Activated CD4-positive, alpha-beta T cell treated with anti-CD3 and anti-CD28 coated beads for 36 hours (primary cell): ENCODE measurements at places on chromosomes 3 and 15. TPM values are rescaled to one million over a fixed set of nuclear protein-coding genes. Genes with fewer than 3 reads are reported as not detected.

SCN5A gene
- 0.39 TPM for total RNA-seq

EPHA6 gene
- not detected for total RNA-seq

SOX14 gene
- not detected for total RNA-seq

HIGD2B gene
- not detected for total RNA-seq

BRK1 gene
- total RNA-seq = 83.4 TPM

DHX36 gene
- total RNA-seq = 56.3 TPM

IQCF5 gene
- total RNA-seq = not detected

ALDH1A3 gene
- not detected for total RNA-seq
